Ascending aorta (tissue), 2 donors: ENCODE measurements at places on chromosomes 13 and 19.

DNA sequence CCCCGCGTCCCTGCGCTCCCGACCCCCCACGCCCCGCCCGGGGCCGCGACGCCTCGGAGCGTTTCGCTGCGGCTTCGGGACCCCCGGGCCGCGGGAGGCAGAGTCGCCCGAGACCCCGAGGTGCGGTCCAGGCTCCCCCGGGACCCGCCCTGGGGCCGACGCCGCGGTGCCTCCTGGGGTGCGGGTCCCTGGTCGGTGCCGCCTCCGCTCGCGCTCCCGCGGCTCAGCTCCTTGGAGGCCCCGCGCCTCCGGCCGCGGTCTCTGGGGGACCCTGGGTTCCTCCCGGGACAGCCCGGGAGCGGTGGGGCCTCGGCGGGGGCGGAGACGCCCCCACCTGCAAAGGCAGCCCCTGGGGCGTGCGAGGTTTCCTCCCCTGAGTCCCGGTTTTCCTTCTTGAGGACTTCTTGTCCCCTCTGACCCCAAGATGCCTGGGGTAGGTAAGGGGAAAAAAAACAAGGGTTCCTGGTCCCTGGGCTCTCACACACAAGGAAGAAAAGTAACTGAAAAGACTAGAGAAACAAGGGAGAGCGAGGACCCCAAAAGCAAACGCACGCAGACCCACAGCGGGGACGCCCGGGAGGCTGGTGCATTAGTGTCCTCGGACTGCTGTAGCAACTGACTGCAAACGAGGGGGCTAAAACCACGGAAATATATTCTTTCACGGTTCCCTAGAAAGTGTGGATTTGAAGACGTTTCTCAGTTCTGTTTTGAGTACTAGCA lies 740 bp downstream of the ZNF555 start:
- peaks cover 7% of the 10 kb centered on the region for H3K36me3 ChIP-seq
- H3K4me1 ChIP-seq, result peaks cover 10% of the 10 kb centered on the region
- no peaks in the 10 kb centered on the region for H3K27me3 ChIP-seq
- peak overlapping the region; percentile 82 for H3K27ac ChIP-seq
- DNase-seq, result no peak
- H3K4me3 ChIP-seq, result peak overlapping the region; percentile 99

DNA sequence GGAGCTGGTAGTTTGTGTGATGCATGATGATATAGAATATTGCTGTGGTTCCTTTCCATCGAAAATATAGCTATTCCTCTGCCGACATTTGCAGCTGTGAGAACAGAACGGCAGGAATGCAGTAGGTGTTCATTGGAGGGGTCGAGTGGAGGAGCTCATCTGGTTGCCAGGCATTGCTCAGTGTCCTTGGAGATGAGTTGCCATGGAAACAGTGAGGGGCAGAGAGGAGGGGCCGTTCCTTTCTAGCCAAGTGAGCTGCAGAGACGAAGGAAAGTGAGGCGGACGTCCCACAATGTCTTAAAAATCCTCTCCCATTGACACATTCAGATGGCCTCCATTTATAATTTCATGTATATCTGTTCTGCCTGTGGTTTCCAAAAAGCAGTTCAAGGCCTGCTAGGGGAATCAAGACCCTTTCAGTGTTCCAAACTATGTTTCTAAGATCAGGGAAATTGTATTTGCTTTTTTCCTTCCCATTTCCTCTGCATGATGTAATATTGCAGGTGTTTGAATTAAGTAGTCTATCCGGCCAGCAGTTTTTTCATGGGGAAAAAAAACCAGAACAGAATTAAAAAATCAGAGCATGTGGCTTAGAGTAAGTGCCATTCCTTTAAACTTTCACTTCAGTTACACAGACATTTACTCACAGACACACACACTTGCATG lies 41.2 kb upstream of the ZNF835 start:
- no peak overlapping the region for H3K27ac ChIP-seq
- no peak overlapping the region for H3K4me3 ChIP-seq
- H3K36me3 ChIP-seq, result peaks cover 4% of the 10 kb centered on the region
- DNase-seq, result no peak
- H3K4me1 ChIP-seq, result no peaks in the 10 kb centered on the region

DNA sequence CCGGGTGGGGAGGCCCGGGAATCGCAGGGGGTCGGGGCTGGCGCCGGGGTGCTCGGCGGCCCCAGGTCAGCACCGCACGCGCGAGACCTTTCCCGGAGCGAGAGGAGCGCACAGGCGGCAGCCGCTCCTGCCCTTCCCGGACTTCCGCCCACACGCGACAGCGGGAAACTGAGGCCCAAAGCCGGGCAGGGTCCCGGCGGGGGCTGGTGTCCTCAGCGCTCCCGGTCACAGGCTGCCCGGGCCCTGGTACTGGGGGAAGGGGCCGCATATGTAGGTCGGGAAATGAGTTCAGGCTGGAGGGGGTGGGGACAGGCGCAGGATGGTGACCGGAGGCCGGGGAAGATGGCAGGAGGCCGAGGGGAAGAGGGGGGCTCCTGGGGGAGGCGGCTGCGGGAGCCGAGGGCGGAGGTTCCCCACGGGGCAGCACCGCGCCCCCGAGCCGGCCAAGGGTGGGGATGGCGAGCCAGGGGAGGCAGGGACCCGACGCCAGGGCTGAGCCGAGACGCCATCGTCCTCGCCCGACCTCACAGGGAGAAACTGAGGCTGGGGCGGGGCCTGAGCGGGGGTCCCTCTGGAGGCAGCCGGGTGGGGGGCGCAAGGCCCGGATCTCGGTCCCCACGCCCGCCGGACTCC lies 662 bp downstream of the CBARP start:
- DNase-seq, result no peak
- no peak overlapping the region for H3K27ac ChIP-seq
- H3K4me1 ChIP-seq, result peaks cover 11% of the 10 kb centered on the region
- no peaks in the 10 kb centered on the region for H3K27me3 ChIP-seq
- no peaks in the 10 kb centered on the region for H3K36me3 ChIP-seq

- H3K27me3 ChIP-seq, result no peaks in the 10 kb centered on the region
- no peaks in the 10 kb centered on the region for H3K36me3 ChIP-seq
- no peak overlapping the region for H3K27ac ChIP-seq
- DNase-seq, result no peak
- H3K4me1 ChIP-seq, result no peaks in the 10 kb centered on the region
- no peak overlapping the region for H3K4me3 ChIP-seq
These were observed 119.5 kb downstream of the EFNB2 start for GRCh38 chr13:106415971-106416370.

DNA sequence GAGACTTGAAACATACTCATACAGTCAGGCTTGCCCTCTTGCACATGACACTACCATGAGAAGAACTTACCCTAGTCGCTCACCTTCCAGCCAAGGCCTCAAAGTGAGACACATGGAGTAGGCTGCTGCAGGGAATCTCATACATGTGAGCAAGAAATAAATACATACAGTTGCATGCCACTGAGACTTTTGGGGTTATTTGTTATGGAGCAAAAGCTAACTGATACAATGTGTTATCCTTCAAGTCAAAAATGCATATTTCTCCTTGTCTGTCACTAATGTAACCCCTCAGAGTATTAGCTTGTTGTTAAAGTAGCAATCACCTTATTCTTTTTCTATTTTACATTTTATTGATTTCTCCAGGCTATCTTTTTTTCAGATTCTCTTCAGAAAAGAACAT lies 58.1 kb downstream of the FOXO1 start:
- no peak for DNase-seq
- H3K27ac ChIP-seq, result no peak overlapping the region
- no peaks in the 10 kb centered on the region for H3K4me1 ChIP-seq
- no peak overlapping the region for H3K4me3 ChIP-seq

DNA sequence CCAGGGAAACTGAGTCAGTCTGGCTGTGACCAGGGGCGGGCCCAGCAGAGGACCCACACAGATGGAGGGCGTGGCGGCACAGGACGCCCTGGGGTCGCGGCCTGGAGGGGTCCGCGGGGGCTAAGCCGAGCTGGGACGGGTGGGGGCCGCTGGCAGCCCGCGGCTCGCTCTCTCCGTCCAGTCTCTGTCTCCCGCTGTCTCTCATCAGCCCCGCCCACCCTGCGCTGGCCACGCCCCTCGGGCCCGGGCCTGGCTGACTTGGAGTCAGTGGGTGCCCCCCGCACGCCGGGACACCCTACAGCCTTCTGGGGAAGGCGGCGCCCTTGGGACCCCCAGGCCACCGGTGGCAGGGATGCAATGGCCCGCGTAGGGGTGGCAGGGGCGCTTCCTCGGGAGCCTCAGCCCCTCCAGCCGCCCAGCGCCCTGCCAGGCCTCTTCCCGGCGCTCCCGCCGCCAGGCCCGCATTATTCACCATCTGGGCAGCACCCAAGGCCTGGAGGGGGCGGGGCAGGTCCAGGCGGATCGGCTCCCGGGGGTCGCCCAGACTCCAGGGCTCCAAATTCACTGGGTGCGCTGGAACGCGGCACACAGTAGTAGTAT lies at the start of gene TBXA2R:
Gene TBXA2R, minus strand, starts transcription at position 186 of the 600 bp plus-strand sequence. CDS start 6,241 bp downstream, outside the sequence.
- H3K36me3 ChIP-seq, result peaks cover 8% of the 10 kb centered on the region
- H3K27ac ChIP-seq, result peak within 1 kb of the TSS; percentile 94

- H3K27me3 ChIP-seq, result no peaks in the 10 kb centered on the region
- H3K27ac ChIP-seq, result peak overlapping the region; percentile 83
- H3K4me3 ChIP-seq, result no peak overlapping the region
- peaks cover 24% of the 10 kb centered on the region for H3K4me1 ChIP-seq
- DNase-seq, result peak; percentile 97
- H3K36me3 ChIP-seq, result no peaks in the 10 kb centered on the region
These were observed 6.6 kb upstream of the BCL3 start for GRCh38 chr19:44741841-44742329.

- H3K27me3 ChIP-seq, result no peaks in the 10 kb centered on the region
- H3K4me1 ChIP-seq, result peaks cover 9% of the 10 kb centered on the region
- no peaks in the 10 kb centered on the region for H3K36me3 ChIP-seq
- peak overlapping the region; percentile 43 for H3K4me3 ChIP-seq
These were observed 17.8 kb upstream of the ADGRE5 start for GRCh38 chr19:14363183-14364097.

GRCh38 chr19:3849092-3849491 lies 19.7 kb downstream of the ZFR2 start:
- no peak overlapping the region for H3K27ac ChIP-seq
- DNase-seq, result no peak
- no peaks in the 10 kb centered on the region for H3K4me1 ChIP-seq
- H3K36me3 ChIP-seq, result no peaks in the 10 kb centered on the region

- no peak overlapping the region for H3K4me3 ChIP-seq
- no peak overlapping the region for H3K27ac ChIP-seq
- no peak for DNase-seq
- H3K4me1 ChIP-seq, result peaks cover 18% of the 10 kb centered on the region
- H3K27me3 ChIP-seq, result no peaks in the 10 kb centered on the region
These were observed 27.9 kb downstream of the DOT1L start for GRCh38 chr19:2191456-2192310.

- H3K27ac ChIP-seq, result peak overlapping the region; percentile 88
- peaks cover 8% of the 10 kb centered on the region for H3K4me1 ChIP-seq
- no peaks in the 10 kb centered on the region for H3K36me3 ChIP-seq
- H3K27me3 ChIP-seq, result no peaks in the 10 kb centered on the region
- DNase-seq, result no peak
These were observed 5.8 kb upstream of the TLE2 start for GRCh38 chr19:3034656-3035541.

DNA sequence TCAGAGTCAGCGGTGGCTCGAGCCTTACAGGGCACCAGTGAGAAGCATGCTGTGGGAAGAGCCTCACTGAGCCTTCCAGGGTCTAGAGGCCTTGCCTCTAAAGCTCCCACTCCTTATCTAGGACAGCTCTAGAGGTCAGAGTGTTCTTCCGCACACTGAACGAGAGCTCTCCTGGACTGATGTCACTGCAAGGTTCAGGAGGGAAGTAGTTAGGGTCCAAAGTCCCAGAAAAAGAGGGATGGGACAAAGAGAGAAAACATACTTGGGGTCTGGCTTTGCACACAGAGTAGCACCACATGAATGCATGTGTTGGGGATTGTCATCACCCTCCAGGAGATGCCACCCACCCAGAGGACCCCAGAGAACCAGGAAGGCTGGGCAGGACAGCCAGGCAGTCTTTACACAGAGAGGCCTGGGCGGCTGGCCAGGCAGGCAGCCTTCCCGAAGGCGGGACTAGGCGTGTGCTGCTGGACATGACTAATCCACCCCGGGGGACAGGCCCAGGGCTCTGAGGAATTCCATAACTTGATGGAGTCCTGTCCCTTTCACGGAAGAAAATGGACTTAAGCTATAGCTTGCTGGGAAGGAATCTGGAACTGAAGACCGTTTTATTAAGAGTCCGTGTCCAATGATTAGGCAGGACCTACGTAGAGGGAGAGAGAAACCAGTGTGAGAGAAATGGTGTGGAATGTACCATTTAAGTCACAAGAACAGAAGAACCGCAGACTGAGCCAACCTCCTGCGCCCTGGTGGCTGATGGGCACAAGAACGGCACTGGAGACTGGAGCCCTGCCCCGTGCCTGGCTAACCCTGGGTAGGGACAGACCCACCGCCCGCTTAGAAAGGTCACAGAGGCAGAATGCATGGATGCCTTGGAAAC lies 16.6 kb upstream of the EPHX3 start:
- DNase-seq, result peak; percentile 96
- no peaks in the 10 kb centered on the region for H3K27me3 ChIP-seq
- H3K4me1 ChIP-seq, result peaks cover 88% of the 10 kb centered on the region
- peak overlapping the region; percentile 46 for H3K4me3 ChIP-seq
- peaks cover 36% of the 10 kb centered on the region for H3K36me3 ChIP-seq

GRCh38 chr13:97567510-97568243 lies 133.7 kb downstream of the RAP2A start:
- H3K36me3 ChIP-seq, result no peaks in the 10 kb centered on the region
- no peaks in the 10 kb centered on the region for H3K4me1 ChIP-seq
- H3K27ac ChIP-seq, result no peak overlapping the region
- no peaks in the 10 kb centered on the region for H3K27me3 ChIP-seq

DNA sequence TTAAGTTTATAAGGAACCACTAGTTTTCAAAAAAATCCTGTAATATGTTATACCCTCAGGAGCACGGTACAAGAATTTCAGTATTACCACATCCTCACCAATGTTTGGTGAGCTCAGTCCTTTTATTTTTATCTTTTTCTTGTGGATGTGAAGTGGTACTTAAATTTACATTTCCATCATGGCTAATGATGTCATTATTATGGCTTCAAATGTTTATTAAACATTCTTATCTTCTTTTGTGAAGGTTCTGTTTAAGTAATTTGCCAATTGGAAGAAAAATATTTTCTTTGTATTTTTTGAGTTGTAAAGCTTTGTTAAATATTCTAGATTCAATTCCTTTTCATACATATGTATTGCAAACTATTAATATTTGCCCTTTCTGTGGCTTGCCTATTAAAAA lies 291.0 kb downstream of the ENOX1 start:
- no peaks in the 10 kb centered on the region for H3K27me3 ChIP-seq
- no peaks in the 10 kb centered on the region for H3K36me3 ChIP-seq
- H3K4me3 ChIP-seq, result no peak overlapping the region
- DNase-seq, result no peak
- H3K4me1 ChIP-seq, result no peaks in the 10 kb centered on the region

- H3K4me1 ChIP-seq, result no peaks in the 10 kb centered on the region
- no peaks in the 10 kb centered on the region for H3K36me3 ChIP-seq
- no peak for DNase-seq
- no peak overlapping the region for H3K4me3 ChIP-seq
These were observed 13.1 kb downstream of the ATP8A2 start for GRCh38 chr13:25384758-25385410.

DNA sequence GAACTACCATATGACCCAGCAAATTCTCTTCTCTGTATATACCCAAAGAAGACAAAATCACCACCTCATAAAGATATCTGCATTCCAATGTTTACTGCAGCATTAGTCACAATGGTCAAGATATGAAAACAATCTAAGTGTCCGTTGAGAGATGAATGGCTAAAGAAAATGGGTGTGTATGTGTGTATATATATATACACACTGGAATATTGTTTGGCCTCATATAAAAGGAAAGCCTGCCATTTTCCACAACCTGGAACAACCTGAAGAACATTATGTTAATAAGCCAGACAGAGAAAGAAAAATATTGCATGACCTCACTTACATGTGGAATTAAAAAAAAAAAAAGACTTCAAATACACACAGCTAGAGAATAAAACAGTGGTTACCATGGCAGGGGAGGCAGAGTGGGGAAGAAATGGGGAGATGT lies 29.5 kb upstream of the RBM26 start:
- H3K27ac ChIP-seq, result no peak overlapping the region
- no peaks in the 10 kb centered on the region for H3K4me1 ChIP-seq
- H3K36me3 ChIP-seq, result no peaks in the 10 kb centered on the region
- no peaks in the 10 kb centered on the region for H3K27me3 ChIP-seq
- no peak overlapping the region for H3K4me3 ChIP-seq
- DNase-seq, result no peak
